ENCODE measurements at places on chromosomes 2 and 18.

- DNase-seq, result no peak
Measured at GRCh38 chr2:54469484-54470053, 13.4 kb downstream of the SPTBN1 start.

- DNase-seq, result no peak
Measured at GRCh38 chr2:204115137-204116056, 178.8 kb downstream of the ICOS start.

- no peak for DNase-seq
Measured at GRCh38 chr2:16609786-16610185, 55.8 kb downstream of the CYRIA start.

DNA sequence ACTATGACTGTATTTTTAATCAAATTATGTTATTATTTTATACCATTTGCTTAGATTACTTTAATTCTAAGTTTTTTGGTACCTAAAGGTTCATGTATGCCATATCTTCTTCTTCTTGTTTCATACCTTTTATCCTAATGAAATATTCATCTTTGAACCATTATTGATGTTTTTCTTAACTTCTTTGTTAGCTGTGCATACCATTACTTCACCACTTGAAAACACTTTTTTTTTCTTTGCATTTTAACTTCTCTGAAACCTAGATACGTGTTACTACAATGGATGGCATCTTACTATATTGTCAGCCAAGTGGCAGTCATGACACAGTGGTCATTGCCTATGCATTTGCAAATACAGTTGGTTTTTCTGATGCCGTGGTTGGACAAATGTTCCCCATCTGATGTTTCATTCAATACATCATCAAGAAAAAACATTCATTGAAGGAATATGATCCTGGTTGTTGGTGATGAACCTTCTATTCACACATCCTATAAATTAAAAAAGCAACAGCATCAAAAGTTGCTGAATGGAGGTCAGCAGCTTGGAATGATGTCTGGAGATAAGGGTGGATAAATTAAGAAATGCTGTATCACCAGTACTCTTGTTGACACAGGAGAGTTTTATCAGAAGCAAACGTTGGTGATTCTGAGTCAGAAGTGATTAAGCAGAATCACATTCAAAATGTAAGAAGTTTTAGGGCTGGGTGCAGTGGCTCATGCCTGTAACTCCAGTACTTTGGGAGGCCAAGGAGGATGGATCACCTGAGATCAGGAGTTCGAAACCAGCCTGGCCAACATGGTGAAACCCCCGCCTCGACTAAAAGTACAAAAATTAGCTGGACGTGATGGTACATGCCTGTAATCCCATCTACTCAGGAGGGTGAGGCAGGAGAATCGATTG lies 7.4 kb downstream of the IL36A start:
- DNase-seq, result no peak

- DNase-seq, result no peak
Measured at GRCh38 chr2:66490588-66491001, 55.7 kb downstream of the MEIS1 start.

- DNase-seq, result no peak
Measured at GRCh38 chr2:22375096-22375495, 1009.9 kb upstream of the KLHL29 start.

DNA sequence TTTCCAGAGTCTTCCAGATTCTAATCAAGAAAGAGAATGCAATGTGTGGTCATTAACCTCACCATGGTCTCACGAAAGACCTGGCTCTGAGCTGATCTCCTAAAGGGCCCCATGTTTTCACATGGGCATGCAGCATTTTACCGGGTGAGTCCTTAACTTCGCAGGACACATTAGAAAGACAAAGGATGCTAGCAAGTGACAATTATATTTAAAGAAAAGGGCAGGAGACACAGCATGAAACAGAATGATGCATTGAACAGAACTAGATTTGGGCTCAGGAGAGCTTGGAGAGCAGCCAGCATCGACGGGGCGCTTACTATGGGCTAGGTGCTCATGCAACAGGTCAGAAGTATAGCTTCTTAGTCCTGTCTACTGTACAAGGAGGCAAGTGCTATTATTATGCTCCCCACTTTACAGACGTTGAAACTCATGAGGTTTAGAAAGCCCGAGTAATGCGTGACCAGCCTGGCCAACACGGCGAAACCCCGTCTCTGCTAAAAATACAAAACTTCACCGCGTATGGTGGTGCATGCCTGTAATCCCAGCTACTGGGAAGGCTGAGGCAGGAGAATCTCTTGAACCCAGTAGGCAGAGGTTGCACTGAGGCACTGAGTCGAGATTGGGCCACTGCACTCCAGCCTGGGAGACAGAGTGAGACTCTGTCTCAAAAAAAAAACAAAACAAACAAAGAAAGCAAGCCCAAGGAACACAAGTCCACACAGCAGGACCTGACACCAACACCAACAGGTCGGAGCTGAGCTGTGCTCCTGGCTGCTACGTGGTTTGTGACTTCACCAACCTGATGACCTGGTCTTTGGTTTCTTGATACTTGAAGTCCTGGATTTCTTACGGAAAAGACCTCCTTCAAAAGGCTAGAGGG lies 16.1 kb downstream of the MBP start:
- DNase-seq, result no peak

GRCh38 chr2:113305146-113305545 lies 26.4 kb upstream of the PAX8 start:
- DNase-seq, result no peak

- DNase-seq, result no peak
Measured at GRCh38 chr18:35075132-35075531, 33.9 kb downstream of the MAPRE2 start.

DNA sequence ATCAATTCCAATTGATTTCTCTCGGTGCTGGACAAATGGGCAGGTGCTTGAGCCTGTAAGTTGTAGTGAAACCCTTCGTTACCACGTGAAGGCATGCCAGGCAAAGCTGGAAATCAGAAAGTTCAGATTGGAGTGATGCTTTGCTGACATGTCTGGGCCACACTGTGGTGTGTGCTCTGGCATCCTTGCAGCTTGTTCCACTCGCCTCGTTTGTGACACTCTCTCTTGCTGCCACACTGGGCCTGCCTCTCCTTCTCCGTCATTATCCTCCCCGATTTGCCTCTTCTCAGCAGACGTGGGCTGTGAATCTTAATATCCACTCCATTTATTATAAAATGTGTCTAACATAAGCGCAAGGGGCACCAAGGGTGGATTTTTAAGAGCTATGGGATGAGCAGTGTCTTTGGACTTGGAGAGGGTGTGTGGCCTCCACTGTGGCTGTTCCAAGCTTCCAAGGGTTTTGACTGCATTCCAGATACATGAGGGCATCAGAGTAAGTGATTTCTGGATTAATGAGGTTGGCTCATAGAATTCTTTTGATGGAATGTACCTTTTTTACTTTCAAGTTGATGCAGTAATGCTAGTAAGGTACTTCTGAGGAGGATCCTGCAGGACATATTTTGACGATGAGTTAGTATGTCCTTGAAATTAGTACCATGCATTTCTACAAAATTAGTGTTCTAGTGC lies 238.8 kb downstream of the TPGS2 start:
- no peak for DNase-seq

- no peak for DNase-seq
Measured at GRCh38 chr2:232540441-232541041, 1.0 kb downstream of the CHRNG start.

- no peak for DNase-seq
Measured at GRCh38 chr18:36733150-36733549, 95.7 kb downstream of the TPGS2 start.

DNA sequence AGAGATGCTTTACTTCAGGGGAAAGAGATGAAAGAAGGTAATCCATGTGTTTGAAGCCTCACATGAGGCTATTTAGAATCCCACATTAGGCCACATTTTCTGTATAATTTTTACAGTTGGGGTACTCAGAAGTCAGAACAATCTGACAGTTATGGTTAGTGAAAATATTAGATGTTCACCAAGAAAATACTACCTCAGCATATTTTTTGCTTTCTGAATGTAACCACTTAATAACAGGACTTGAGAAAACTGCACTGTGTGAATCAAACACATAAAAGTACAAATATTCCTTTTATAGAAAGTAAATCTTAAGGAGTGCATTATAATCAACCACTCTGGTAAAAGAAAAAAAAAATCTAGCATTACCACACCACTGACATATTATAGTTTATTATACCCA lies 169.3 kb downstream of the SATB2 start:
- no peak for DNase-seq

- no peak for DNase-seq
Measured at GRCh38 chr2:215870088-215870490, 143.3 kb downstream of the MREG start.

- no peak for DNase-seq
Measured at GRCh38 chr2:197477797-197478196, 21.8 kb downstream of the HSPD1 start.

Measured in stimulated activated CD8-positive, alpha-beta memory T cell treated with anti-CD3 and anti-CD28 coated beads, Interleukin-15, amount 100 ng/mL, for 1 hour (primary cell).